ENCODE measurements at places on chromosomes 2 and 18.

DNA sequence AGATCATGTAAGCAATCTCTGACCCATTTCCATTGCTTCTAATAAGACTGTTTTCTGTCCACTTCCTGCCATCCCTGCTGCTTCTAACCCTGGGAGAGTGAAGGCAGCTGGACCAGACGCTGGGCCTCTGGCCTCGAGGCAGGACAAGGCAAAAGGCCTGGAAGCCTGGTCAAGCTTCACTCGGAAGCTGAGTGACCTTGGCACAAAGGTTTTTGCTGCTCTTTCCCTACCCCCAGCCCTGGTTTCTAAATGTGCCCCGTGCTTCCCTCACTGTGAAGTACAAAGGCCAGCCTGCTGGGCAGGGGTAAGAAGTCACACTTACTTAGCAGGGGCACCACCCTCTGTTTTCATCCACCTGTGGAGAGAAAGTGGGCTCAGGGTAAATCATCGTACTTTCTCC is 195.0 kb downstream of the TNS1 start:
- DNase-seq = no peak

DNA sequence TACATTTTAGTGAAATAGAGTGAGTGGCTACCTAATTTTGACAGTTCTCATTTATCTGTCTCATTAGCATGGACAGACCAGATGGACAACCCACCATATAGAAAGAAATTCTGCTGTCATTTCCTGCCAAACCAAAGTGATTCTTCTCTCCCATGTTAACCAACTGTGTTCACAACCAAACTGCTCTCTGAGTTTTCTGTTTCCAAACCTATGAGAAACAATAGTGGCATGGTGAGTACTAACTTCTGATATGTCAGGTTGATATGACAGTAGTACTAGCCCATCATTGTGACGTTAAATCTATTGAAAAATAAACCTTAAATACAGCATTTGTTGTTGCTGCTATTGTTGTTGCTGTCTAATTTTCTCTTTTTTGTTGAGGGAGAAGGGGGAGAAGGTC is 72.7 kb downstream of the IKZF2 start:
- DNase-seq = no peak

- no peak for DNase-seq
Observed at GRCh38 chr2:172213116-172213860, 110.6 kb upstream of the DLX2 start.

DNA sequence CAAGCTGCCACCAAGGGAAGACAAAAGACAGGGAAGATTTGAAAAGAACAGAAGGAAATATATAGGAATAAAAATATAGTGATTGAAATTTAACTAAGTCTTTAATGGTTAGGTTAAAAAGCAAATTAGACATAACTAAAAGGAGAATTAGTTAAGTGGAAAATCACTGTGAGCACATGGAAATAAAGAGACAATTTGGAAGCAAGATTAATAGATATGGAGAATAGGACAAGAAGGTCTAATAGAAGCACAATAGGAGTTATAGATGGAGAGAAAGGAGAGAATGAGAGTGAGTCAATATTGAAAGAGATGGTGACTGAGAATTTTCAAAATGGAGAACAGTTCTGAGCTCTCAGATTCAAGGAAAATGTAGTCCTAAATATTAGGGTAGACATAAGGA is 176.9 kb downstream of the ASB1 start:
- DNase-seq = no peak

DNA sequence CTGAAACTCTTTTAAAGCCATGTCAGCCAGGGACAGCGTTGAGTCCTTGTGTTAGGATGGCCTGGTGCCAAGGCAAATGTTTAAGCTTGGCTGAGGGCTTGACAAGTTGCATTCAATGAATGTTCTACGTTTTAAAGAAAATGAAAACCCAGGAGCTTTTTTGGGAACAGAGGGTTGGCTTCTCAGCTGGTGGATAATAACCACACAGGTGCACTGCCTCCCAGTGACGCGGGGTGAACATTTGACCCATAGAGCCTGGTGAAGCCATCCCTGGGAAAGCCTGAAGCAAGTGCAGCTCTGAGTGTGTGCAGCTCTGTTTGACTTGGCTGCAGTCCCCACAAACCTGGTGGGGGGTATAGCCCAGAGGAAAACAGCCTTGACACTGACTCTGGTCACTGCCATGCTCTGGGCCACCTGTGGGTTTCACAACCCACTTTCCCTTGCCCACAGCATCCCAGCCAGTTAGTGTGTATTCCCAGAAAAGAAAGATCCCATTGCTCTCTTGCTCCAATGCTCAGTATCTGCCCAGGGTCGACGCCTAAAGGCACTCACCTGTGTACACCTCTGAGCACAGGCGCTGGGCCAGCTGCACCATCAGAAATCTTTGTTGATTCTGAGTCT is 874.9 kb downstream of the RNF144A start:
- DNase-seq = no peak

DNA sequence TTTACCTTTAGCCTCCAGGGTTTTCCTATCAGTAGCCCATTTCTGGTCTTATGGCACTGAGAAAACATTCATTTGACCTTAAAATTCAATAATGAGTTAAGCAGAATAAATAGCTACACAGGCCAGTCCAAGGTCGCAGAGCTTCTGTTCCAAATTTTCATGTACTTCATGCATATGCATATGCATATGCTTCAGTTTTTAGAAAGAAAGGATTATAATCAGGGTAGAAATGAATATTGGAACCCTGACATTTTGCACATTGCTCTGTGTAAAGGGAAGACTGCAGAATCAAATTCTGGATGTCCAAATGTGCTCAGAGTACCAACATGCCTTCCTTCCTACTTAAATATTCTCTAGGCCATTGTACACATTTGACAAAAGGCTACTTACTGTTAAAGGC is 104.9 kb downstream of the DPP4 start:
- DNase-seq = no peak

- no peak for DNase-seq
Observed at GRCh38 chr2:238387332-238387731, 39.4 kb upstream of the ASB1 start.

DNA sequence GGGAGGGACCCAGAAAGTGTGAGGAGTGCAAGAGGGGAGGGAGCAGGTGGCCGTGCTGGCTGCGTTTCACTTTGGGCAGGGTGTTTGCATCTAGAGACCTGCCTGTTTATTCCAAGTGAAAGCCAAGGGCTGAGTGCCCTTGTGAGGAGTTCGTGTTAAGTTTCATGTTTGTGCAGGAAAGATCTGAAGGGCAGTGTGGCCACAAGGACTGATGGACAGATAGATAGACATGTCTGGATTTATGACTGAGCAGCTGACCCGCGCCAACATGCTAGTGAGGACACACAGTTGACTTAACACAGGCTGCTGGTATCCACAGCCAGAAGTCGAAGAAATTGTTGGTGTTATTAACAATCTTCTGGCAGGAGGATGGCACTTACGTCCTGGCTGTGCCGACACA is 387.6 kb upstream of the TNP1 start:
- DNase-seq = no peak

DNA sequence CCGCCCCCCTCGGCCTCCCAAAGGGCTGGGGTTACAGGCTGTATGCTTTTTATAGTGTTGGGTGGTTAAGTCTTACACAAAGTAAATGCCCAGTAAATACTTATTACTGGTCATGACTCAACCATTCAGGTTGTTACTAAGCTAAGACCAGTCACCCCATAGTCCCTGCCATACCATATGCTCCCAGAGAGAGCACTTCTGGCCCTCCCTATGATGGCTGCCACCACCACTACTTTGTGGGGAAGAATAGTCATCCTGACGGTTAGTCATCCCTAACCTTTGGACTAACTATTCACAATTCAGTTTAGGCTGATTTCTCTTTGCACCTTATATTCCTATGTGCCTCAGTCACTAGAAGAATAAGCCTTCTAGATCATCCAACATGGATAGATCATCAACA is 42.0 kb upstream of the MSH2 start:
- DNase-seq = peak; percentile 83

DNA sequence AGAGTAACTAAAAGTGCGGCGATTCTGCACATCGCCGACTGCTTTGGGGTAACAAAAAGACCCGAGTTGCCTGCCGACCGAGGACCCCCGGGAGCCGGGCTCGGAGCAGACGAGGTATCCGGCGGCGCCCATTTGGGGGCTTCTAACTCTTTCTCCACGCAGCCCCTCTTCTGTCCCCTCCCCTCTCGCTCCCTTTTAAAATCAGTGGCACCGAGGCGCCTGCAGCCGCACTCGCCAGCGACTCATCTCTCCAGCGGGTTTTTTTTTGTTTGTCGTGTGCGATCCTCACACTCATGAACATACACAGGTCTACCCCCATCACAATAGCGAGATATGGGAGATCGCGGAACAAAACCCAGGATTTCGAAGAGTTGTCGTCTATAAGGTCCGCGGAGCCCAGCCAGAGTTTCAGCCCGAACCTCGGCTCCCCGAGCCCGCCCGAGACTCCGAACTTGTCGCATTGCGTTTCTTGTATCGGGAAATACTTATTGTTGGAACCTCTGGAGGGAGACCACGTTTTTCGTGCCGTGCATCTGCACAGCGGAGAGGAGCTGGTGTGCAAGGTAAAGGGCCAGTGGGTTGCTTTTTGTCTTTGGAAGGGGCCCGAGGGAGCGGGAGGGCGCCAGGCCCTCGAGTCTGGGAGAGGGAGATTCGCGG is 1.4 kb downstream of the TRIB2 start:
- DNase-seq = peak; percentile 30

DNA sequence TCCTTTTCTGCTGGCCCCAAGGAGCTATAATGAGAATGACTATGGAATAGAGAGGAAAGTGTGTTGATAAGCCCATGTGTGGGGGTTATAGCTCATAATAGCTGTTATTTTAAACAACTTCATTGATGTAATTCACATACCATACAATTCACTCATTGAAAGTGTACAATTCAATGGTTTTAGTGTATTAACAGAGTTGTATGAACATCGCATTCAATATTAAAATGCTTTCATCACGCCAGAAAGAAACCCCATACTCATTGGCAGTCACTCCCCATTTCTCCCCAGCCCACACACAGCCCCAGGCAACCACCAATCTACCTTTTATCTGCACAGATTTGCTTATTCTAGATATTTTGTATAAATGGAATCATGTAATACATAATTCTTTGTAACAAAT is 139.6 kb upstream of the CYP1B1 start:
- DNase-seq = no peak

DNA sequence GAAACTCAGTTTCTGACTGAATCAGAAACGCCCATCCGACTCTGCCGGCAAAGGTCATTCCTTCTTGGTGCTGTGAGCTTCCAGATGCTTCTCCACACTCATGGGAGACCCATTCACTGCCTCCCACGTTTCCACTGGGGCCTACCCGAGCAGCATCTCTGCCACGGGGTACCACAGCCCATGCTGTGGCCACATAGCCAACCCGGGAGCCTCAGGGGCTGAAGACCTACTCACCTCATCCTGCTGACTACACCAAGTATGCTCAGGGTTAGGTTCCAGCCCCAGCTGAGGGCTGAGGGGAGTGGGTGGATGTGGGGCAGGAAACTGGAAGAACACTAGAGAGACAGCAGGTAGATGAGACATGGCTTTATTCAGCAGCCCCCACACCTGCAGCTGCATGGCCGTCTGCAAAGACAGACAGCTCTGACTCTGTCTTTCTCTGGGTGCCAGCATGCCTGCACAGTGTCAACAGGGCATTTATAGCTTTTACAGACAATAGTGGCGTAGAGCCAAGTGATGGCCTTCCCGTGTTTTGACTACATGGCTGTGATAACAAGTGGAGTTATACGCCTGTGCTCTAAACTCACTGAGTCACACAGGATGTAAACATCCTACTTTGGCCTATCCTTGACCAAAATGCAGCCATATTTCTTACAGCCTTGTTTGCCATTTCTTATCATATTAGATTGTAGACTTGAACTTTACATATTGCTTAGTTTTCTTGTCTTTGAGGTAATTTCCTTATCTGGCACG is 16.5 kb upstream of the KLHL23 start:
- DNase-seq = no peak

GRCh38 chr18:394262-394986 is 106.1 kb downstream of the COLEC12 start:
- no peak for DNase-seq

DNA sequence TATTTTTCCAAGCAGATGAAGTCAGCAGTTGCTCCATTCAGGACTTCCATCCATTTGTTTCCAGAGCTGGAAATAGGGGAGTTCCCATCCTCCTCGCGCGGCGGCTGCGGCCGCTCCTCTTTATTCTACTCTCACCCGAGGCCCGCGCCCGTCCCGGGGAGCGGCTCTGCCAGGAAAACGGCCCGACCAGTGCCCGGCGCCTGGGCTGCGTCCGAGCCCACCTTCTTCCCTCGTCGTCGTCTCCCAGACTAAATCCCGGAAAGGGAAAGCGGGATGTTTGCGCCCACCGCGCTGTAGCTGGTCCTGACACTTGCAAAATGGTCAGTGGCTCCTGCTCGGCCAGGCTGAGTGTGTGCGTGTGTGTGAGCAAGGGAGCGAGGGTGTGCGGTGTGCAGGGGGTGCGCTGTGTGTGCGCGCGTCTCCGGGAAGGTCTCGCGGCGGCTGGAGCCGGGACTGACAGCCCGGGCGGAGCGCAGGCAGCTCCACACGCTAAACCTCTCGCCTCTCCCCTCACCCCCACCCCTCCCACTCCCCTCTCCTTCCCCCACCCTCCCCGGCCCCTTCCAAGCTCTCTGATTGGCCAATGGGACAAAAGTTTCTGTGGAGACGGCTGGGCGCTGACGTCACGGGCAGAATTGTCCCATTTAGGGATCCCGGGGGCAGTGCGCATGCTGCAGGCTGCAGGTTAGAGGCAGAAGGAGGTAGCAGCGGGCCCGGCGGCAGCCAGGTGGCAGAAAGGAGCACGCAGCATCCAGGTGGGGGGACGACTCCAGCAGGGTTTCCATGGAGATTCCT is at the start of gene NOL4:
Gene NOL4, minus strand, starts transcription at position 491 of the 795 bp plus-strand sequence. CDS start 1,660 bp downstream, outside the sequence.
- DNase-seq = no peak

DNA sequence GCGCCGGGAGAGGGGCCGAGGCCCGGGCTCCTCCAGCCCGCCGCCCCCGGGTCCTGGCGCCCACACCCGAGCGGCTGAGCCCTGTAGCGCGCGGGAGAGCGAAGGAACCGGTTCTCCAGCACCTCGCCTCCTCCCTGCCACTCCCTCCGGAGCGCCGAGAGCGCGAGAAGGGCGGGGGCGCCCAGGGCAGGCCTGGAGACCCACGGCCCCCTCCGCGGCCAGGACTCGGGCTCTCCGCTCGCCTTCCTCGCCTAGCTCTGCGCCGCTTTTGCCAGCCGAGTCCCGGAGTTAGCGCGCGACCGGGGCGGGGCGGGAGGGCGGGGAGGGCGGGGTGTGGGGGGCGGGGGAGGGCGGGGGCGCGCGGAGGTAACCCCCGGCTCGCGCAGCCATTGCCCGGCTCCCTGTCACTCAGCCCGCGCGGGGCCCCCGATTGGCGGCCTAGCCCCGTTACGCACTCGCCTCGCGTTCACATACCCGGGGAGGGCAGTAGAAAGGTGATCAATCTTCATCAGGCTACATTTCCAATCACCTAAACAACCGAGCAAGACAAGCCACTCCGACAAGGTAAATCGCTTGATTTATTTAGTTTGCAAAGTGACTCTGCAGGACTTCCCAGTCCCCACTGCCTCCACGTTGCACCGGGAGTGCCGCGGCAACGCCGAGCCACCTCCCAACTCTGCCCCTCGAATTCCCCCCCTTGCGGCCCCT is at the start of gene OTX1:
Gene OTX1, plus strand, starts transcription at position 497 of the 708 bp plus-strand sequence. CDS start 2,161 bp downstream, outside the sequence.
- DNase-seq = peak; percentile 77

DNA sequence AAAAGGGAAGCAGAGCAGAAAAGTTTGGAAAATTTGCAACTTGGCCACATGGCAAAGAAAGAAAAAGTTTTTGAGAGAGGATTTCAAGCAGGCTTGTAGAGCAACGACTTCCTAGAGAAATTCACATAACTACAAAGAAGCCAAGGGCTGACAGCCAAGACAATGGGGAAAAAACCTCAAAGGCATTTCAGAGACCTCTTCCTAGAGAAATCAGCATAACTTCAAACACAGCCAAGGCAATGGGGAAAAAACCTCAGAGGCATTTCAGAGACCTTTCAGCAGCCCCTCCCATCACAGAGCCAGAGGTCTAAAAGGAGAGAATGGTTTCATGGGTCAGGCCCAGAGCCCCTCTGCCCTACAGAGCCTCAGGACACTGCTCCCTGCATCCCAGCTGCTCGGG is 7.2 kb downstream of the ADI1 start:
- DNase-seq = no peak
